ENCODE measurements at places on chromosomes 5 and 9.
A peak's percentile ranks its signal among the peaks of the same experiment; 100 is the strongest.

- no peak for DNase-seq
These were observed 6.2 kb downstream of the SLC1A1 start for GRCh38 chr9:4496497-4496896.

GRCh38 chr5:109413458-109413857, 3.7 kb upstream of the PJA2 start:
- DNase-seq: no peak

DNA sequence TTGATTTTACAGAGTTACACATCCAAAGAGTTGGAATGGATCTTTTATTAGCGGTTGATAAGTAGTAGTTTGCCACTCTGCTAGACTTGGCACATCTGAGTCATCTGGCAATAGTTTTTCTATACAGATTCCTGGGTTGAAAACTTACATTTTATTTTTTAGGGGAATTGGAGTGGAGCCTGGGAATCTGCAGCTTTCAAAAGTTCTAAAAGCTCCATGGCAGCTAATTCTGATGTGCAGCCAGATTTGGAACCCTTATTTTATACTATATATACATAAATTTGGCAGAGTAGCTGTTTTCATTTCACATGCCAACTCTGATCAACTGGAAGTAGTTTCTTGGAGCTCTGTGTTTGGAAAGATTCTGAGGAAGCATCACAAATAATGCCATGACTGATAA, 715.5 kb downstream of the TLR4 start:
- DNase-seq: no peak

DNA sequence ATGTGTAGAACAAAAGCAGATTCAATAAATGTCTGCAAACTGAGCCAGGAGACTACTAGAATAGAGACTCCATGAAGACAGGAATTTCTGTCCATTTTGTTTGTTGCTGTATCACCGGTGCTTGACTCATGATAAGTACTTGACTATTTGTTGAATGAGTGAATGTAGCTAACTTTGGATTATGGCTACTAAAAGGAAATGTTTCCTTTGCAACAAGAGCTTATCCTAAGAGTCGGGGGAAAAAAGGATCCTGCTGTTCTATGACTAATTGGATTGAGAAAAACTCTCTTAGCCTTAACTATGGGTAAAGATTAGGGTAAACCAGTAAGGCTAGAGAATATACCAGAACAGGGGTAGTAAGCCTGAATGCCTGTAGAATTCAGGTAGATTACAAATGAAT, 3.5 kb downstream of the PAIP1 start:
- no peak for DNase-seq

DNA sequence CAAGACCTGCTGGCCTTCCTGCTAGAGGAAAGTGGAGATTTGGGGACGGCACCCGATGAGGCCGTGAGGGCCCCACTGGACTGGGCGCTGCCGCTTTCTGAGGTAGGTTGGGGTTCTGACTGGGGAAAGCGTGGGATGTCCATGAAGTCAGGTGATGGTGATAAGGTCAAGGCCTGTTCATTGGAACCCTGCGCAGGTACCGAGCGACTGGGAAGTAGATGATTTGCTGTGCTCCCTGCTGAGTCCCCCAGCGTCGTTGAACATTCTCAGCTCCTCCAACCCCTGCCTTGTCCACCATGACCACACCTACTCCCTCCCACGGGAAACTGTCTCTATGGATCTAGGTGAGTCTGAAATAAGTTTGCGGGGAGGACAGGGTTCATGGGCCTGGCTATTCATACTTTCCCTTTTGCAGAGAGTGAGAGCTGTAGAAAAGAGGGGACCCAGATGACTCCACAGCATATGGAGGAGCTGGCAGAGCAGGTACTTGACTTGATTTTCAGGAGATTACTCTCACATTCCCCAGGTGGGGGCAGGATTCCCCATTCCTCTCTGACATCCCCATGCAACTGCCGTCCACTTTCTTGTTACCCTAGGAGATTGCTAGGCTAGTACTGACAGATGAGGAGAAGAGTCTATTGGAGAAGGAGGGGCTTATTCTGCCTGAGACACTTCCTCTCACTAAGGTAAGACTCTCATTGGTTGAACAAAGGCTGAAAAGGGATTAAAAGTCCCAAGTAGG, 505 bp downstream of the CREB3 start:
- no peak for DNase-seq

DNA sequence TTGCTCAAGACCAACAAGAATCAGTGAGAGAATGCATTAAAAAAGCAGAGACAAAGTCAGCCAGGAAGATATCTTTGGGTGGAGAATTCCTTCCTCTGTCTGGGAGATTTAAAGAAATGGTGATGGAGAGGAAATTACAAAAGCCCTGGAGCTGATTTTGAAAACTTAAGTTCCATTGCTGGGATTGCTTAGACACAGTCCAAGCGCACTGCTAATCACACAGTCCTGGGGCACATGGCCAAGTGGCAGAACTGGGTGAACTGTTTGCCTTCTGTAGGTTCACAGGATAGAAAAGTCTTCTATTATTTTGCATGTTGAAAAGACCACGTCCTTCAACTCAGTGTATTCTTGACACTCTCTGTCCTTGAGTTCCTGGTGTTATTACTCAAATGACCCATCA, 284.9 kb upstream of the FBXL7 start:
- DNase-seq: no peak

DNA sequence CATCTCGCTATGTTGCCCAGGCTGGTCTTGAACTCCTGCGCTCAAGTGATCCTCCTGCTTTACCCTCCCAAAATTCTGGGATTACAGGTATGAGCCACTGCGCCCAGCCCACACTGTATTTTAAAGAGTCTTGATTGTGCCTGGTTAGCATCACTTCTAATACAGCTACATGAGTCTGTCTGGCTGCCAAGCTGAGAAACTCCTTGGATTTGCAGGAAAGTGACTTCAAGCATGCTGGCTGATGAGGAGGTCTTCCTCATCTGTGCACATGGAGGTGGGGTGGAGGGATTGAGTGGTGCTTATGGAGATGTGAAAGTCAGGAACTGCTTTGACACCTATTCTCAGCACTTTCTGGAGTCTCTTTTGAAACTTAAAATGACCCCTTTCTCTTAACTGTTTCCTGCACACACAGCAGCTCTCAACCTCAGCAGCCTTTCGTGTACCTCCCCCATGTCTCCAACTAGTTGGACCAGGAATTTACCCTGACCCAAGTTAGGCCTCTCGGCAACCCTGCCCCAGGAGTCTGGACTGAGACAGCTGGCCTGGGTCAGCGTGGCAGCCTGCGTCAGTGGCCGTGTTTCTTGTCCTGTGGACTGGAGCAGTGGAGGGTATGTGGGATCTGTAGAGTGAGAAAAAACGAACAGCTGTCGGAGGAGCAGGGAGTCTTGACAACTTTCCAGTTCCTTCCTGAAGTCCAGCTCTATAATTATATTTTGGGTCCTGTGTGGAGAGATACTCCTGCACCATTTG, 72.5 kb downstream of the ACER2 start:
- DNase-seq: no peak

DNA sequence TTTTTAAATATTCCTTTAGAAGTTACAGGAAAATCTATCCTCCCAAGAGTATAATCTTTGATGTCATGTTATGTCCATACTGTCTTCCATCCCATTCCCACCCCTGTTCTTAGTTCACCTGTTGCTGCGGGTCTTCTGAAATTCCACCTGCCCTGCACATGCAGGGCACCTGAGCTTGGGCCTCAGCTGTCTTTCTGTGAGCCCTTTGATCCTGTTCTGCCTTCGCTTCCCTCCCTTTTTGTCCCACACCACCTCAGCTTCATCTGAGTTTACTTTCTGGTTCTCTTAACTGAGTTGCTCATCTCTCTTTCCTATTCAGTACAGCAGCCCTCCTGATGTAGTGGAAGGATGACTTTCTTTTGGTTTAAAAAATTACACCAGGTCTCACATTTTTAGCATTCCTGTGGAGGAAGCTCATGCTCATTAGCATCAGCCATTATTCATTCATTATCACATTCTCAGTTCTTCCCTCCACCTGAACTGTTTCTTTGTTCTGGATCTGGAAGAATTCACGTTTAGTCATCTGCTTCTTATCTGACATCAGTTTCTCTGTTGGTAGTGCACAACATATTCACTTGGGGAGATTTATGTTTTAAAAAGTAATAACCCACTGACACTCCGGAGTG, 211.0 kb downstream of the ADCY2 start:
- DNase-seq: no peak

- DNase-seq: peak; percentile 24
These were observed 128.1 kb downstream of the DAB2IP start for GRCh38 chr9:121779381-121780117.

DNA sequence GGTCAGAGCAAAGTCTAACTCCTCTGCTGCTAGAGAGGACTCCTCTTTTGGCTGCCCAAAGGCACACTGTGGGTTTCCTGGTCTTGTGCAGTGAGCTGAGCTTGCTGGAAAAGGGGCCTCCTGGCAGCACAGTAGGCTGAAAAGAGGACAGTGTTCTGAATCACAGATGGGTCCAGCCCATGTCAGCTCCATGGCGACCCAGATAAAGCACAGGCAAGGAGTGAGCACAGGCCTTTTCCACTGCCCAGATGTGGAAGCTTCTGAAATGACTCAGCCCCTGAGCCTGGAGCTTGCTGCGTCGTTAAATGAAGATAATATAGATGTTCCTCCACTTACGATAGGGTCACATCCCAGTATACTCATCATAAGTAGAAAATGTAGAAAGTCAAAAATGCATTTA, 8.1 kb downstream of the CCDC180 start:
- no peak for DNase-seq

DNA sequence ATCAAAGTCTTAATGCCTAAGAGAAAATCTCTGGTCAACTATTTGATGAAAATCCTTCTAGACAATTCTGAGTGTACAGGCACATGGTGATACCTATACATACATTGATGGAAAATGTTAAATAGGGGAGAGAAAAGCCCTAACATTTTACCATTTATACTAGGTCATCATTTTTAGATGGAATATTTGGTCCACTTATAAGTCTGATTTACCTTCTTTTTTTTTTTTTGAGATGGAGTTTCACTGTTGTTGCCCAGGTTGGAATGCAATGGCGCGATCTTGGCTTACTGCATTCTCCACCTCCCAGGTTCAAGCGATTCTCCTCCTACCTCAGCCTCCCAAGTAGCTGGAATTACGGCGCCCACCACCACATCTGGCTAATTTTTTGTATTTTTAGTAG, 81.7 kb downstream of the FCHO2 start:
- DNase-seq: no peak

All from pulmonary artery endothelial cell (primary cell).